ENCODE measurements at places on chromosomes 1 and 21.

DNA sequence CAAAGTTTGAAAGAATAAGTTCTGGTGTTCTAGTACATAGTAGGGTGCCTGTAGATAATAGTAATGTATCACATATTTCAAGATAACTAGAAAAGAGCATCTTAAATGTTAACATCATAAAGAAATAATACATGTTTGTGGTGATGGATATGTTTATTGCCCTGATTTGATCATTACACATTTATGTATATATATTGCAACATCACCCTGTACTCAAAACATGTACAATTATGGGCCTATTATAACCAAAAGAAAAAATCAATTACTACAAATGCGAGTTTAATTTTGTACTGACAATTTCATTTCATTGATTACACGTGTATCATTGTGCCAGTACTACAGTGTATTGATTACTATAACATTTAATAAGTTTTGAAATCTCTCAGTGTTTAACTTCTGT is 609.2 kb upstream of the BRINP3 start:
- no peak for DNase-seq

DNA sequence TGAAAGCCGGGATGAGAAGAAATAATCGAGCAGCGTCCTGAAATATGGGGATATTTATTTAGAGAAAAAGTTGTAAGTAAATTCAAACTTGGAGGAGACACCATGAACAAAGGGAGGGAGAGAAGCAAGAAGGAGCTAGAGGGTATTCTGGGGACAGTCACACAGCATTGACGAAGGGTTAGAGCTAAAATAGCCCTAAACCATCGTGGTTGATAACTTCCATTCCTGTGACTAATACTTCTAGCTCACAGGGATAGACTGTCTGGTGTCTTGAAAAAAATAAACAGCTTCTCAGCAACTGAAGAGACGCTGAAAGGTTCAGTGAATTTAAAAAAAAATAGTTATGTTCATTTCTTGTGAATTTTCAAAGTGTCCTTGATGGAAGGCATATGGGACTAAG is 86.7 kb downstream of the LRRC53 start:
- no peak for DNase-seq

- no peak for DNase-seq
These were observed 101.2 kb downstream of the GLIS1 start for GRCh38 chr1:53637511-53638359.

DNA sequence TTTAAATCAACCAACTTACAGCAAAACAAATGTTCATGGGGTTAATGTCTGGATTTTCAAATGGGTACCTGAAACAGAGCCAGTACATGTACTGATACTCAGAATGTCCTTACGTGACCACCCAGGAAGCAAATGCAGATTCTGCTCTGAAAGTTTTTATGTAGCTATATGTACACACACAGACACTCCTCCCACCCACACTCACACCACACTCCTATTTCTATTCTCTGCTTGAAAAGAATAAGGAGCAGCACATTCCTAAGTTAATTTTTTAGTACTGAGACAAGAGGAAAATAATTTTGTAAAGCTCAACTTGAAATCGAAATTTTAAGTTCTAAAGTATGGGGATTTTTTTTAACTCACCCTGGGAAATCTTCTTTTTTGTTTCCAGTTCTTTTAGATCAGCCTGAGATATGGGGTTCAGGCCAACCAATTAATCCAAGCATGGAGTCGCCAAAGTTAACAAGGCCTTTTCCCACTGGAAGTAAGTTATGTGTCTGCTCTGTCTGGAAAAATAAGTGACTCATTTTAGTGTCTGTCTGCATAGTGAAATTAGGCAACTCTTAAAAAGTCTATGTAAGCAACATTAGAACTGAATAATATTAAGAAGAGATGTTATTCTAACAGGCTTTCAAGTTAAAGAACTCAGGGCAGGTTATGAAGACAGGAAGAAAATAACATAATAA is 75.5 kb upstream of the DYNLT5 start:
- no peak for DNase-seq

DNA sequence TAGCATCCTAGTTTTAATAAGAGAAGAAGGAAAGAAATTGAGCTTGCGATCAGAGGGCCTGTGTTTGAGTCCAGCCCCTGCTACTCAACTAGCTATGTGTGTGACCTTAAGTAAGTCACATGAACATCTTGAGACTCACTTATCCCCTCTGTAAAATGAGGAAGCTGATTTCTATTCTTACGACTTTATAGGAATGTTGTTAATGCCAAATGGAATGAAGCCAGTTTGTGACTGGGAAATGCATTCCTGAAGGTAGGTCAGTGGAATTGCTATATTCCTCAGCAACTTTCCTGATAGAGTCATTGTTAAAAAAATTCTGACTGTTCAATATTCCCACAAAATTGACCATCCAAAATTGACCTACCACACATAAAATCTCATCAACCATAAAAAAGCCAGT is 14.9 kb downstream of the FASLG start:
- DNase-seq = no peak

DNA sequence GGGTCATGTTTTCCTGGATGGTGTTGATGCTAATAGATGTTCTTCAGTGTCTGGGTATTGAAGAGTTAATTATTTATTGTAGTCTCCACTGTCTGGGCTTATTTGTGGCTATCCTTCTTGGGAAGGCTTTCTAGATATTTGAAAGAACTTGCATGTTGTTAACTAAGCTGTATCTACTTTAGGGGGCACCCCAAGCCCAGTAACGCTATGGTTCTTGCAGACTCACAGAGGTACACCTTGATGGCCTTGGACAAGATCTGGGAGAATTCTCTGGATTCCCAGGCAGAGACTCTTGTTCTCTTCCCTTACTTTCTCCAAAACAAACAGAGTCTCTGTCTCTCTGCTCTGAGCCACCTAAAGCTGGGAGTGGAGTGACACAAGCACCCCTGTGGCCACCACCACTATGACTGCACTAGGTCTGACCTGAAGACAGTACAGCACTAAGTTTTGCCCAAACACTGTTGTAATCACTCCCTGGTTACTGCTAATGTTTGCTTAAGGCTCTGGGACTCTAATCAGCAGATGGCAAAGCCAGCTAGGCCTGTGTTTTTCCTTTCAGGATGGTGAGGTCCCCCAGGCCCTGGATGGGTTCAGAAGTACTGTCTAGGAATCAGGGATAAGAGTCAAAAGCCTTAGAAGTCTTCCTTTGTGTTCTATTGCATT is 76.5 kb upstream of the C1orf21 start:
- peak; percentile 6 for DNase-seq

DNA sequence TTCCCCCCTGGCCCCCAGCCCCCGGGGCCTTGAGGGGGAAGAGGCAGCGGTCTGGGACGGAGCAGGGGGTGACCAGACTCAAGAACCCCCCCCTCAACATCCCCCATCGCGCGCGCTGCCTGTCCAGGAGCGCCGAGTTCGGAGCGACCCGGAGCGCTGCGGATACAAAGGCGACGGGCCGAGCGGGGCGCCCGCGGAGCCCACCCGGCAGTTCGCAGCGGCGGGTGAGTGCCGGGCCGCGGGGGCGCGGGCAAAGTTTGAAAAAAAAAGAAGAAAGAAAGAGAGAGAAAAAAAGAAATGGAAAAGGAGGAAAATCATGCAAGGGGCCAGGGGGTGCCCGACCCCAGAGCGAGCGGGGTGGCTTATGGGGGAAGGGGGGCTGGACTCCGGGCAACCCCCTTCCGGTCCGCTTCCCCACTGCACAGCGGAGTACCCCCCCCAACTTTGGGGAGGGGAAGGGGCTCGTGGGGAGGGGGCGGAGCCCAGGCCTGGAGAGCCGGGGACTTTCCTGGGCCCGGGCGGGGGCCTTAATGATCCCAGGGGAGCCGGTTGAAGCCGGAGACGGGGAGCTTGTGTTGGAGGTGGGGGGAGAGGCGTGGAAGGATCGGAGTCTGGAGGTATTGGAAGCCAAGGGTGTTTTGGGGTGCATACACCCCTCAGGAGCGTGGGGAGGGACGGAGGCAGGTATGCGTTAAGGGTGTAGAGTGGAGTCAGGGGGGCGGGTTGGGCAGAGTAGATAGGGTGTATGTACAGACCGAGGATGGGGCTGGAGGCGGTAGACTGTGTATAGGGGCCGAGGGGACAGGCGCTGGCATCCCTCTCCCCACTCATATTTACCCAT is 502 bp downstream of the VANGL2 start:
- DNase-seq = no peak

- no peak for DNase-seq
These were observed 7.9 kb downstream of the DISC1 start for GRCh38 chr1:231634323-231635013.

DNA sequence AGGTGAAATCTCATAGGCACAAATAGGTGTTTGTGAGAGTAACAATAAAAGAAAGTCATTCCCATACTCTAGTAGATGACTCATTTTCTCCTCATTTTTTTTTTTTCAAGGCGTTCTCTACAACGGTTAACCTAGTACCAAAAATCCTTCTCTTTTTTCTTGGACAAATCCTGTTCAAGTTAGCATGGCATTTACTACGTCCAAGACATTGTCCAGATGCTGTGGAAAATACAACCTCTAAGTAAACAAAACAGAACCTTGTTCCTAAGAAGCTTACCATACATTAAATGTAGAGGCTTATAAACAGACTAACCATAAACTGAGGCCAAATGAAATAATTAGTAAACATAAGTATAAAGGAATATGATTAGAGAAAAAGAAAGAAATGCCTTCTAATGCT is 76.2 kb upstream of the RGS4 start:
- DNase-seq = no peak

GRCh38 chr1:165290148-165290547 is 66.4 kb downstream of the LMX1A start:
- DNase-seq = no peak

- DNase-seq = no peak
These were observed 67.8 kb downstream of the FASLG start for GRCh38 chr1:172726740-172727139.

DNA sequence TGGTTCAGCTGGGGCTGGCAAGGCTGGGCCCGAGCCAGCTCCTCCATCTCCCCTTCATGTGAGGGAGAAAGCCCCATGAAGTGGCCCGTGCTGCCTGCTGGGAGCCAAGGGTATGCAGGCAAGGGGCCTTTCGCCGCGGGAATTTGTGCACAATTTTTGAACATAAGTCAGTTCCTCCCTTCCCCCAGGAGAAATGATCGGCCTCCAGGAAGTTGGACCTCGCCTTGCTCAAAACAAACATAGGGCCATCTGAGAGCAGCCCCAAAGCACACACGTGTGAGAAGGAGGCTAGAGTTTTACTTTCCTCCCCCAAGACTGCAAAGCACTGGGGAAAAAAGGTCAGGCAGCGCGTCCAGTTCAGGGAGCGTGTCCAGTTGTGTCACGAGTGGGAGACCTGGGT is 64.7 kb downstream of the PRDM16 start:
- DNase-seq = no peak

GRCh38 chr1:232019026-232019340 is 392.4 kb downstream of the DISC1 start:
- DNase-seq = no peak

GRCh38 chr1:226004396-226004795 is 5.3 kb upstream of the SDE2 start:
- no peak for DNase-seq

- no peak for DNase-seq
These were observed 113.8 kb upstream of the ZC3H11B start for GRCh38 chr1:219726480-219727272.

- peak; percentile 60 for DNase-seq
These were observed 28.4 kb downstream of the TRIM11 start for GRCh38 chr1:228378090-228378872.

DNA sequence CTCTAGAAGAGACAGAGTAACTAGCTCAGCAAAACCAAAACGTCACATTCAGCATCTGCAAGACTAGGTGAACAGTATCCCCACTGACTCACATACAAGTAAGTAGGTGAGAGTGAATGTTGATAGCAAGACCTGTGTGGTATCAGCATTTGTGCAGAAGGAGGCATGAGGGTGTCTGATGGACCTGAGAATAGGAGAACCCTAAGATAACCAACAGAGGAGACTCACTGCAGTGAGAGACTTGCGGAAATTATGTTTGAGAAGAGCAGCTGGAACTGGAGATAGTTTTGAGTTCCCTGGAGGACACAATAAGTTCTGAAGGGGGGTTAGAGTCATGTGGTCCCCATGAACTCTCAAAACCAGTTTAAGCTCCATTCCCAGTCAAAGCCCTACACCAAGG is 59.1 kb downstream of the DYRK1A start:
- peak; percentile 75 for DNase-seq

- no peak for DNase-seq
These were observed 71.7 kb downstream of the APP start for GRCh38 chr21:26098772-26099397.

GRCh38 chr1:177480741-177481305 is 310.1 kb downstream of the BRINP2 start:
- no peak for DNase-seq

GRCh38 chr1:58710190-58711085 is 10.6 kb upstream of the MYSM1 start:
- no peak for DNase-seq

Data from erythroblast (primary cell).